ENCODE measurements at places on chromosomes 4 and X.

GRCh38 chr4:147628415-147628814 is 11.2 kb downstream of the TMEM184C start:
- DNase-seq = no peak

GRCh38 chr4:130329036-130329435 is 1233.1 kb downstream of the C4orf33 start:
- no peak for DNase-seq

- no peak for DNase-seq
Measured at GRCh38 chrX:154738011-154738738, 12.7 kb downstream of the GAB3 start.

DNA sequence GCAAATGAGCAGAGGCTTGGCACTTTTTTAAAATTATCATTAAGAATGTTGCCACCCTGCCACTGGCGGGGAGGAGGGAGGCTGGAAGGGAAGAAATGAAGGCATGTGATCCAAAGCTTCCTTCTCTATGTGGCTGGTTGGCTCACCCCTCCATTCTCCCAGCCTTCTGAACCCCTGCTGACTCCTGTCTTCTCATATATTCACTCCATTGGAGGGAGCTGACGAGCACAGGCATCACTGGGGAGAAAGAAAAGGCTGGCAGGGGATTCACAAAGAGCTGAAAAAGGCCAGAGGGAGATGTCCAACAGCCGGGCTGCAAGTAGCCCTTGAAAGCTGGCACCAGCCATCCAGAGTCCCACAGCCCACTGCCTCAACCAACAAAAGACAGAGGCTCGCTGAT is 495.6 kb downstream of the BCOR start:
- no peak for DNase-seq

DNA sequence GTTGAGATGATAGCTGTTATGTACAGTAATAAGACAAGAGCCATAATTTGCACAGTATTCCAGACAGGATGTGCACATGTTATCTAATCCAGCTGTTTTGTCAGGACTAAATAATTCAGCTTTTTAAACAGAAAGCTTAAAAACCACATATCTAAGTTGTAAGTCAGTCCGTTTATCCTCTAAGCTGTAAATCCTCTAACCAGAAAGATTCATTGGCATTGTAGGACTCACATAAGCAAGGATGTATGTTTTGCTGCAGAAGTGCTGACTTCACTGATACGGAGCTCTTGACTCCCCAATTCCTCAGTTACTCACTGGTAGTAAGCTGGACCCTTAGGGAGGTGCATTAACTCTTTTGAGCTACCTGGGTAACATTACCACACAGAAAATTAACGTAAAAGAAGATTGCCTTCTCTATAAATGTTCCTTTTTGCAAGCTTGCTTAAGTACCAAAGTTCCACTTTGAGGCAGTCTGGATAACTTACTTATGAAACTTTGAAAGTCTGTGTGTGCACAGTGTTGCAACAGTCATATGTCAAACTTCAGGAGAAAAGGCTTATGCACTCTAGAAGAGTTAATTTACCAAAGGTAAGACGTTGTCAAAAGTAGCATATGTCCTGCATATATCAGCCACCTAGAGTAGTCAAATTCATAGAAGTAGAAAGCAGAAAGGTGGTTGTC is 58.3 kb upstream of the MAGEB2 start:
- DNase-seq = no peak
